ENCODE measurements at places on chromosomes 3 and 15.

- DNase-seq, result no peak
Observed at GRCh38 chr3:139636511-139636910, 41.3 kb downstream of the NMNAT3 start.

DNA sequence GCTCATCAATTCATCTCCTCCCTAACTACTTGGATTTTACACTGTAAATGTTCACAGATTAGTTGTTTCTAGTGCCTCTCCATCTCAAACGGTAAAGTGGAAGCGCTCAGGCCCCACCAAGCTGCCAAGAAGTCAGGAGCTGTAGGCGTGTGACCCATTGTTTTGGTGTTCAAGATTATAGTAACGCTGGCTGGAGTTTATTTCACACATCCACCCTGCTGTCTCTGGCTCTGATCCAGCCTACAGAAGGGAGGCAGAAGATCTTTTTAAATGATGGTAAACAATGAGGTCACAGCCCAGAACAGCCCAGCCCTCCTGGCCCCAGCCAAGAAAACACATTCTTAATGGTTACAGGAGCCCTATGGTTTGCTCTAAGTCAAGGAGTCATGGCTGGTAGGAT lies 25.7 kb upstream of the GALNT15 start:
- DNase-seq, result no peak

- no peak for DNase-seq
Observed at GRCh38 chr15:66744610-66745279, 42.7 kb downstream of the SMAD6 start.

DNA sequence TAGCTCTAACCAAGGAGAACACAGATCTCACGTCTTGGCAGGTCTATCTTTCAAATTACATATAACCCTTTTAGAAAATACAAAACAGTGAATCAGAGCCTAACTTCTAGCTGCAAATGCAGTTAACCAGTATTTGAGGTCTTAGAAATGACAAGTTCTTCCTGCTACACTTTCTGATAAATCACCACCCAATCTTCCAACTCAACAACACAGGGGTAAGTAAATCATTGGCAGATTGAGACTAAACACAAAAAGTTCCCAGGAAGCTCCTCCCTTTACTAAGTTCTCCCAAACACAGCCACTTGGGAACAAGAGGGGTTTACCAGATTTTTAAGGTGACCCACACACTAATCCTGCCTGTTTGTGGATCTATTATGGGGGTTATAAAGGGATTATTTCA lies at the start of gene A4GNT:
Gene A4GNT, minus strand, starts transcription at position 152 of the 400 bp plus-strand sequence. CDS start 1,134 bp downstream, outside the sequence.
- no peak for DNase-seq

GRCh38 chr3:152557302-152557999 lies 277.5 kb upstream of the P2RY1 start:
- no peak for DNase-seq

DNA sequence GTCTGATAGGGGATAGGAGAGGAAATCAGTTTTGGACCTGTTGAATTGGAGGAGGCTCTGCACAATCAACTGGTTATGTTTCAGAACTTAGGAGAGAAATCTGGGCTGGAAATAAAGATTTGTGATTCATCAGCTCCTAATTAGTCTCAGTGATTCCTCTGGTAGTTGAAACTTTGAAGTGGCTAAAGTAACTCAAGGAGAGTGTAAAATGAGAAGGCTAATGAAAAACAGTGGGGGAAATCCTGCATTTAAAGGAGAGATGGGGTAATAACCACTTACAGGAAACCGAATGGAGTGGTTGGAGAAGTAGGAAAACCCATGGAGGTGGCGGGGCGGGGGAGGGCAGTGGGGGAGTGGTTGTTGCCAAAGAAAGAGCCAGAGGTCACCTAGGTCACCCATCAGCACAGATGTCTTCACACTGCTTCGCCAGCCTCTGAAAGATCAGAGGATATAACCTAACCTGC lies 32.6 kb downstream of the MAP2K5 start:
- DNase-seq, result no peak

GRCh38 chr15:75229191-75230015 lies 27.7 kb downstream of the C15orf39 start:
- no peak for DNase-seq

DNA sequence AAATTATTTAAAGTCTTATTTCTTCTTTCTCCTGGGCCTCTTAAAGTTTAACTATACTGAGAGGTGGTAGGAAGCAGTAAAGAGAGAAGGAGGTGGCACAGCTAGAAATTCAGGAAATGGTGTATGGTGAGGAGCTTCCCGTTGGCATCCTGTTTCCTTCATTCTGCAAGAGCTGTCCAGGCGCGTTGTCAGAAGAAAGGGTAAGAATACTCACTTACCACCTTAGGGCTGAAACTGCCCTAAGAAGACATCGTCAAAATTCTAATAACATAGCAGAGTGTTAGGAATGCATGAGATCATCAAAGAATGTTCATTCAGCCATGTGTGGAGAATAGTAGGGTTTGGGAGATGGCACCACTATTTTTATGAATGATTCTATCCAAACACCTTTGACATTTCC lies 699.6 kb downstream of the MCTP2 start:
- no peak for DNase-seq

DNA sequence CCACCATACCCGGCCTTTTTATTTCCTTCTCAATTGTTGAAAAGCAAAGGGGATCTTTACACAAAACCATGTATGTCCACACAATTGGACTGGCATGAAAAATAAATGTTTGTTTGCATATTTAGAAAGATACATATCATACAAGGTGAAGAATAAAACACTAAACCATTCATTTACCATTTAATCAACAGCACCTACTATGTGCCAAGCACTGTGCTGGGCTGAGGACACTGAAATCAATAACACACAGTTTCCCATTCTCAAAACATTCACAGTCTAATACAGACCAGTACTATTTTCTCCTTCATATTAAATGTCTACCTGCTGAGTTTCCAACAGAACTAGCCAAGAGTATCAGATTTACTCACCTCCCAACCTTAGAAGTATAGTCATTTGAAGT lies 84.7 kb downstream of the IGF2BP2 start:
- no peak for DNase-seq

DNA sequence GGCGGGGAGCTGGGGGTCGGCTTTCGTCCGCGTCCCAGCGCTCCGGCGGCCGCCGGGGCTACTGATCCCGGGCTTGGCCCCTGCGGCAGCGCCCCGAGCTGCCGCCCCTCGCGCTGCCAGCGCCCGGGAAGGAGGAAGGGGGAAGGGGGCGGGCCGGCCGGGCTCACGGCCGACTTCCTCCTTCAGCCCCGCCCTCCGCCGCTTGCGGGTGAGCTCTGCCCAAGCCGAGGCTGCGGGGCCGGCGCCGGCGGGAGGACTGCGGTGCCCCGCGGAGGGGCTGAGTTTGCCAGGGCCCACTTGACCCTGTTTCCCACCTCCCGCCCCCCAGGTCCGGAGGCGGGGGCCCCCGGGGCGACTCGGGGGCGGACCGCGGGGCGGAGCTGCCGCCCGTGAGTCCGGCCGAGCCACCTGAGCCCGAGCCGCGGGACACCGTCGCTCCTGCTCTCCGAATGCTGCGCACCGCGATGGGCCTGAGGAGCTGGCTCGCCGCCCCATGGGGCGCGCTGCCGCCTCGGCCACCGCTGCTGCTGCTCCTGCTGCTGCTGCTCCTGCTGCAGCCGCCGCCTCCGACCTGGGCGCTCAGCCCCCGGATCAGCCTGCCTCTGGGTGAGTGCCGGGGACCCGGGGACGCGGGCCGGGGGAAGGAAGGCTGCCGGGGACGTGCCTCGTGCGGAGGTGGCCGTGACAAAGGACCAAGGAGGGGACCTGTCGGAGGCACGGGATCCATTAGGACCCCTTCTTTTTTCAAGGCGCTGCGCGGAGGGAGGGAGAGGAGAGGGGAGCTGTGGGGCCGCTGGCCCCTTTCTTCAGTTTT lies at the start of gene SEMA4B:
Gene SEMA4B, plus strand, starts transcription at position 201 of the 814 bp plus-strand sequence. Its CDS starts 249 bp downstream, at position 450.
- DNase-seq, result peak; percentile 40

GRCh38 chr3:115324056-115324455 lies 177.0 kb upstream of the ZBTB20 start:
- DNase-seq, result no peak

DNA sequence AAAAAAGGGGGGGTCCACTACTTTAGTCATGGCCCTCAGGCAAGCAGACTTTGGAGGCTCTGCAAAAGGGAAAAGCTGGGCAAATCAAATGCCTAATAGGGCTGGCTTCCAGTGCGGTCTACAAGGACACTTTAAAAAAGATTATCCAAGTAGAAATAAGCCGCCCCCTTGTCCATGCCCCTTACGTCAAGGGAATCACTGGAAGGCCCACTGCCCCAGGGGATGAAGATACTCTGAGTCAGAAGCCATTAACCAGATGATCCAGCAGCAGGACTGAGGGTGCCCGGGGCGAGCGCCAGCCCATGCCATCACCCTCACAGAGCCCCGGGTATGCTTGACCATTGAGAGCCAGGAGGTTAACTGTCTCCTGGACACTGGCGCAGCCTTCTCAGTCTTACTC lies 15.3 kb downstream of the ZMAT3 start:
- no peak for DNase-seq

- DNase-seq, result no peak
Observed at GRCh38 chr3:48285132-48285531, 44.2 kb downstream of the ZNF589 start.

DNA sequence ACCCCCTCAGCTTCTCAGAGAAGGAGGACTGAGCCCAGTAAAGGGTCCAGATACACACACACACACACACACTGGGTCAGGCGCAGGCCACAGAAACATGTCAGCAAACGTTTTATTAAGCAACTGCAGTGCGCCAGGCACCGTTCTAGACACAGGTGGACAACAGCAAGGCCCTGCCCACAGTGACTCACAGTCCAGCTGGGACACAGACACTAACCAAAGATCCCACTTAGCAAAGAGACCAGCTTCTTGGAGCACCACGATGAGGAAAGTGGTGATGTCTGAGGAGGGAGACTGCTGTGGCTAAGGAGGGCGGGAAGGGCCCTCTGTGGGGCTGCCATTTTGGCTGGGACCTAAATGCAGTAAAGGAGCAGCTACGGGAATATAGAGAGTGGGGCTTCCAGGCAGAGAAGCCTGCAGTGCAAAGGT lies 2.8 kb upstream of the VILL start:
- no peak for DNase-seq

GRCh38 chr3:157858821-157859220 lies 247.4 kb downstream of the SHOX2 start:
- no peak for DNase-seq

DNA sequence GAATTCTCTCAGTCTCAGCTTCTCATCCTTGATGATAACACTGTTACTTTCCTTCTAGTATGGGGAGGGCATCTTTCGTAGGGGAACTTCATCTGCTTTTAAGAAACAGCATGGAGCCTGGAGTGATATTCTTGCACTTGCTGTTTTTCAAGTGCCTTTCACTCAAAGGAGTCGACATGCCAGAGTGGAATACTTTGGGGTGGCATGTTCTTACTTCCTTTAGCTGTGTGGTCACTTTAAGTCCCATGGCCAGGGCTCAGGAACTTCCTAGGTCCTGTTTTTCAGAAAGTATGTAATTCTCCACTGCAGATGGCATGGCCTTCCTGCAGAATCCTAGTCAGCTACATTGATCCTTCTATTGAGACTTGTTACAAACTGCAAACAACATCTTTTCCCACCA lies 28.1 kb upstream of the CDCP1 start:
- DNase-seq, result no peak

- no peak for DNase-seq
Observed at GRCh38 chr15:39041979-39042495, 477.4 kb upstream of the RASGRP1 start.

GRCh38 chr3:133756716-133757694 lies 10.8 kb downstream of the TF start:
- DNase-seq, result no peak

- no peak for DNase-seq
Observed at GRCh38 chr15:71551566-71551965, 258.8 kb upstream of the NR2E3 start.

DNA sequence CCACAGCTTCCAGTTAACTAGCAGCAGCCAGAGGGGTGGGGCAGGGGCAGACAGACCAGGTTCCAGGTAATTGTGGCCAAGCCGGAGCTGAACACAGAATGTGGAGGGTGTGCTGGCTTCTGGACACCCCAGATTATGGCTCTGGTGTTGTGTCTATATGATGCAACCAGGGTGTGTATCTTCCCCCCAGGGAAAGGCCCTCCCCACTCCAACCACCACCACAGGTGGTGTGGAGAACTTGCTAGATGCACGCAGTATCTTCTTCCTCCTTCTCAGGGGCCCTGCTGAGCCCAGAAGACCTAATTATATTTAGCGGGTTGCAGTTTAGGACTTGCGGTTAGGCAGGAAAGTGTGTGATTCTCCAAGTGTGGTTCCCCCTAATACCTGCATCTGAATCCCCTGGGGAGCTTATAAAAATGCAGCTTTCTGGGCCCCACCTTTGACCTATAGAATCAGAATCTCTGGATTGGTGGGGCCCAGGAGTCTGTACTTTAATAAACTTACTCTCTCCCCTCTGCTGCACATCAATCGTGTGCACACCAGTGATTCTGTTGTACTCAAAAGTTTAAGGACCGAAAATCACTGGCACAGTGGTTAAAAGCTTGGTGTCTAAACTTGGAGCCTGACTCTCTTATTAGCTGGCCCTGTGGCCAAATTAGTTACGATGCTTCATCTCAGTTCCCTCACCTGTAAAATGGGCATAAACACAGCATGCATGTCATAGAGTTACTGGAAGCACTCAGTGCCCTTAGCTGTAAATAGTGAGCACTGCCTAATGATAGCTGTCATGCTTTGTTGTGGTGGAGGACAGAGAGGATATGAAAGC lies 379.1 kb upstream of the PROK2 start:
- no peak for DNase-seq

DNA sequence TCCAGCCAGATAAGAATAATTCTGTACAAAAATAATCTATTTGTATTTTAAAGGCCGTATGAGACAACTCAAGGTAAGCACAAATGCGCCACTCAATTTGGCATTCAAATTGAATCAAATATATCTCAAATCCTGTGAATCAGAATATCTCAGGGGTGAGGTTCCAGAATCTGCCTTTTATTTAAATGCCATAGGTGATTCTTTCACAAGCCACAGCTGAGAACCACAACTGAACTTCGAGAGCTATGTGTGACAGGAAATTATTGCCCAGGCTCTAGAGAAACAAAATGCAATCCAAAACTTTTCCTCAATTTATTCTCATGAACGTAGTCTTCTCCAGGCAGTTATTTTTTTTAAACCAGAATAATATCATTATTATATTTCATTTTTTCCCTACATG lies 11.9 kb downstream of the ATP8B4 start:
- no peak for DNase-seq

- DNase-seq, result no peak
Observed at GRCh38 chr15:44064706-44065105, 130.4 kb downstream of the FRMD5 start.

DNA sequence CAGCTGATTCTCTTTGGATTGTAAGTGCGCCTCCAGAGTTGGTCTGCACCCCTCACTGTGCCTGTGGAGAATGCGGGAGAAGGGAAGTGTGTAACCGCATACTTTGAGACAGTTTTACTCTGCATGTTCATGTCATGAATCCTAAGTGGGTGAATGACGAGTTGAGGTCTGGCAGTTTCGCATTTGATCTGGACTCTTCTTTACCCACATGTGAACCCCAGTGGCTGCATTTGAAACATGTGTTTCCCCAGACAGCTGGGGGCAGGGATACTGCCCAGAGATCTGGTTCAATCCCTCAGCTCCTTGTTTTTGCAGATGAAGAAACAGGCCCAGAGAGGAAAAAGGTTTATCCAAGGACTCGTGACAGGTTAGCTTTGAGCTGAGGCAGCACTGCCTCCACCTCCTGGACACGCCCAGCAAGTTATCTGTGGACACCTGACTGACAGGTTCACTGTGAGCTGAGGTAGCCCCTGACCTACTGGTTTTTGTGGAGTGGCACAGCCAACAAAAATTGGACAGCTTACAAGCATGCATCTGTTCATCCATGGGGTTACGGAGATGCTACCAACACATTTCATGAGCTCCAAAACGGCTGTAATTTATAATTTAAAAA lies 207.3 kb downstream of the XXYLT1 start:
- DNase-seq, result no peak

All from activated CD4-positive, CD25-positive, alpha-beta regulatory T cell (primary cell).